Stimulated activated CD8-positive, alpha-beta memory T cell treated with anti-CD3 and anti-CD28 coated beads, Interleukin-2, amount 100 ng/mL, for 1 hour (primary cell): ENCODE measurements at places on chromosomes 7 and 10.

DNA sequence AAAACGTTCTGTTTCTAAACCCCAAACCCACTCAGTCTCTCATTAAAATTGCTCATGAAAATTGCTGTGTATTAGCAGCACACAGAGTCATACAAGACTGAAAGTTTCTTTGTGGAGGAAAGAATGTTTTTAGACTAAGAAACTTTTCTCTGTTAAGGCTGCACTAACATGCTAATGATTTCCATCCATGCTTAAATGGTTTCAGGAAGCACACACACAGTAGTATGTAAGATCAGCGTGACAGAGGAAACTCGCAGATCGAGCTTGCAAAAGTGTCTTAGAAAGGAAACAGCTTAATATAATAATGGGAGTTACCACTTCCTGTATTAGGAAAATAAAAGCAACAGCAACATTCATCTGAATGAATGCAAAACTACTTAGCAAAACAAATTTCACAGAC, 112.7 kb downstream of the ICA1 start:
- no peak for DNase-seq

DNA sequence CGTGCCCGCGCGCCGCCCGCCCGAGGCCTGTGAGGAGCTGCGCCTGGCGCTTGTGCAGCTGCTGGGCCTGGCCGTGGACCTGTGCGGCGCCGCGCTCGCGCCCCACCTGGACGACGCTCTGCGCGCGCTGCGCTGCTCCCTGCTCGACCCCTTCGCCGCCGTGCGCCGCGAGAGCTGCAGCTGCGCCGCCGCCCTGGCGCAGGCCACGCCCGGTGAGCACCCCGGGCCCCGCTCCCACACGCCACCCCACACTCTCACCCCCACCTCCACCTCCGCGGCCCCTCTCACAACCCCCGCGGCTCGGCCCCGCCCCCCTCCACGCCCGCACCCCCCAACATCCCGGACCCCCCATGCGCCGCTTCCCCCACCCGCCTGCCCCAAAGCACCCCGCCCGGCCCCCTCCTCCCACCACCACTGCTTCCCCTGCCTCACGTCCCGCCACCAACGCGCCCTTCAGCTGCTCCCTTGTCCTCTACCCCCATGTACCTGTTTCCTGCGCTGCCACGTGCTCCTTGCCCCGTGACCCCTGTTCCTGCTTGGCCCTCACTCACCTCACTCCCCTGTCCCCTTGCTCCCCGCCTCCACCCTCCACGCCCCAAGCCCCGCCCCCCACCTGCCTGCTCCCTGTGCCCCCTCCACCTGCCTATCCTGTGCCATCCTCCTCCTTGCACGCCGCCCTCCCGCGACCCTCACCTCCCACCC, at the start of gene PRKAR1B:
Gene PRKAR1B, minus strand, starts transcription at position 178 of the 702 bp plus-strand sequence. CDS start 15,776 bp downstream, outside the sequence.
- no peak for DNase-seq

DNA sequence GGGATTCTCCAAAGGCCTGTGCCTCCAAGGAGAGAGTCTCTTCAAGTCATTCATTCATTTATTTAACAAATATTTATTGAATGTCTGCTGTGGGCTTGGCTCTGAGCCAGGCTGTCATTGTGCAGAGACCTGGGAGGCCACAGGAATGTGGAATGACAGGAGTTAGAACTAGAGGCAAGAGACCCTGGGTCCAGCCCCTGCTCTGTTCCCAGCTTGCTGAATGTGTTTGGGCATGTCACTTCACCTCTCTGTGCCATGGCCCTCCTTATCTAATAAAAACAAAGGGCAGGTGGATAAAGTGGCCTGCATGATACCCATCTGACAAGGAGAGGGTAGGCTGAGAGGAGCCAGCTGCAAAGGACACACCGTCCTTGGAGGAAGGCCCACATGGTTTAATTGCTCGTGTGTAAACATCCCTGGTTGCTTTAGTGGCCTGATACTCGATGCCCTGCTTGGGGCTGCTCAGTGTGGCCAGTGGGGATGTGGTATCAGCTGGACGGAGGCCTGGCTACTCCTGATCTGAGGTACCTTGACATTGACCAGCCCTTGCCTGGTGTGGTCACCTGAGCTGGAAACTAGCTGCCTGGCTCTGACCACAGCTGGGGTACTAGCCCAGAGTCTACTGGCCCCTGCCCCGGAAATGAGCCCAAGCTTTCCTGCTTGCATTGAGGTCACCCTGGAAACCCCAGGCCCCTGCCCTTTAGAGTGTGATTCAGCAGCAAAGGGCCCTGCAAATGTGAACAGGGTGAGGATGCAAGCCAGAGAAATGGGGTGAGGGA, 116.2 kb downstream of the CDH23 start:
- DNase-seq, result no peak

DNA sequence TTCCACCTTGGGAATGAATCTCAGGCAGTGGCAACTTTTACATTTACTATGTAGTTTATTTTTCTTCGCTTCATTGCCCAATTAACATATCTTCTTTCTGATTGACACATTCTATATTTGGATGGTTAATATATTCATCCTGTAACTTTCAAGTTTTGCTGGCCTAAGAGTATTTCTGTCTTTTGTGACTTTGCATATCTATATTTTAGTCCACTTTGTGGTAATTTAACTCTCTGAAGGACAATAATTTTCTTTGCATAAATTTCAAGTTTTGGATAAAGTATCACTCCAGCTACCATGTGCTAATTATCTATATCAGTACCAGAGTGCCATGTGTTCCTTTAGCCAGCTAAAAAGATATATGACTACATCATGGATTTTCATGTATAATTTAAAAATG, 151.5 kb upstream of the KAT6B start:
- no peak for DNase-seq

- DNase-seq, result no peak
Measured at GRCh38 chr10:86956195-86956847, 1.1 kb downstream of the MMRN2 start.

- DNase-seq, result no peak
Measured at GRCh38 chr10:126536656-126537055, 133.8 kb downstream of the C10orf90 start.

- no peak for DNase-seq
Measured at GRCh38 chr7:42097752-42098151, 139.3 kb downstream of the GLI3 start.

- no peak for DNase-seq
Measured at GRCh38 chr7:16758631-16759611, 5.4 kb downstream of the TSPAN13 start.
